ENCODE measurements at places on chromosomes 2 and 18.

GRCh38 chr2:42359965-42360483 lies 993 bp downstream of the COX7A2L start:
- no peak for DNase-seq

- no peak for DNase-seq
Observed at GRCh38 chr2:174343623-174344455, 9.1 kb downstream of the SP9 start.

GRCh38 chr2:25294573-25295462 lies 46.9 kb downstream of the DNMT3A start:
- peak; percentile 43 for DNase-seq

DNA sequence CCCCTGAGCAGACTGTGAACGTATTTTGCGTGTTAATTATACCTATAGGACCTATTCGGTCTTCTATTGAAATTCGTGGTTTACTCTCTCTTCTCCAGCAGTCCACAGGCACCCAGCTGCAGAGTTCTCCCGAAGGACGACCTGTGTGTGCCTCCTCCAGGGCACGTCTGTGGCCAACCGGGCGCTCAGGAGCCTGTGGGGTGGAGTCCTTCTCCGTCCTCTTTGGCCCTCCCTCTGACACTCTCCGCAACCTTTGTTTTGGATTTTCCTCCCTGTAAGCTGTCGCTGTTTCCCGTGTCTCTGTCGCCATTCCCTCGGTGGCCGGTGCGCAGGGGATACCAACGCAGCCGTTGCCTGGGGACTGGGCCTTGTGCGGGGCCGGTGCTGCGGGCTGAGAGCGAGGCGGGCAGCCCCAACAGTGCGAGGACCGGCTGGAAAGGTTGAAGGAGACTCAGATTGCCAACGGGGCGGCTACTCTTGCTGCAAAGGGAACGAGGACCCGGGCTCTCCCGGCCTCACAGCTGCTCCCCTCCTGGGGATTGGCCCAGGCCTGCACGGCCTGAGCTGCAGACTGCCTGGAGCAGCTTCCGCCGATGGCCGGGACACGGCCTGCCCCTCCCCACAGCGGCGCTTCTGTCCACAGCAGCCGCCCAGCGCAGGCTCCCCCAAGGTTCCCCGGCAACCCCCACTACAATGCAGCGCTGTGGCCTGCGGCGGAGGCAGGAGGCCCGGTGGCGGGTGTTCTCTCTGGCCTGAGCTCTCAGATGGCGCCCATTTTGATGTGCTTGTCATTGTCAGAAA lies 221.0 kb downstream of the MTX2 start:
- no peak for DNase-seq

- no peak for DNase-seq
Observed at GRCh38 chr2:199273042-199273511, 184.7 kb downstream of the SATB2 start.

DNA sequence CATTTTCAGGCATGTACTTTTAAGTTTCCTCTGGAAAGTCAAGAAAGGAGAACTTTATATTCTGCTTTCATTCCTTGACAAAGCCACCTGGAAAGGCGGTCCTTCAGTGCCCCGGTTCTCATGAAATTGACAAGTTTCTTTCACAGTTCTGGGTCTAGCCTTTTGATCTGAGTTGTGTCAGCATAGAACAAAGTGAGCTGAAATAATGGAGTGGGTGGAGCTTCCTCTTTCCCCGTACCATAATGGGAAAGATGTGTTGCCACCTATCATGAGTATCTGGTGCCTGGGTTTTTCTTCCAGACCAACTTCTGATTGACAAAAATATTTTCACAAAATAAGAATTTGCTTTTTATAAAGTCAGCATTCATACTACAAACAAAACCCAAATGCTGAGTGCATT lies 49.3 kb downstream of the PTRHD1 start:
- DNase-seq = no peak

DNA sequence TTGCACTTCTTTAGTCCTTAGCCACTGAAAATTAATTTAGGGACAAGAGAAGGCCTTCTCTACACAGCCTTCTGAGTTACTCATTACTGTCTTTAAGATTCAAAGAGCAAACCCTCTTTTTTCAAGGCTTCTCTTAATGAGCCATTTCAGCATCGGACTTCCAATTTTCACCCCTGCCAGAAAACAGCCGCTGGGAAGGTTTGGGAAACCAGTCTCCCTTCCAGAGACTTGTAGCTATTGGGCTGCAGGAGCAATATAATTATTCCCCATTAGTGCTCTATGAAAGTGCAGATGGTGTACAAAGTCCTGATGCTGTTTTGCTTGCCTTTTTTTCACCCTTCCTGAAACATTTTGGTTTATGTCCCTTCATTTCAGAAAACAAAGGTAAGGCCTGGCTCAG lies 79.3 kb downstream of the GPR39 start:
- no peak for DNase-seq

GRCh38 chr18:72086421-72086820 lies 457.7 kb downstream of the CBLN2 start:
- no peak for DNase-seq

- no peak for DNase-seq
Observed at GRCh38 chr18:8224576-8224975, 384.7 kb upstream of the RAB12 start.

- no peak for DNase-seq
Observed at GRCh38 chr2:59180111-59180510, 939.0 kb upstream of the FANCL start.

GRCh38 chr18:41153871-41154270 lies 801.2 kb upstream of the PIK3C3 start:
- no peak for DNase-seq

- DNase-seq = no peak
Observed at GRCh38 chr2:241750076-241750840, 15.8 kb downstream of the D2HGDH start.

DNA sequence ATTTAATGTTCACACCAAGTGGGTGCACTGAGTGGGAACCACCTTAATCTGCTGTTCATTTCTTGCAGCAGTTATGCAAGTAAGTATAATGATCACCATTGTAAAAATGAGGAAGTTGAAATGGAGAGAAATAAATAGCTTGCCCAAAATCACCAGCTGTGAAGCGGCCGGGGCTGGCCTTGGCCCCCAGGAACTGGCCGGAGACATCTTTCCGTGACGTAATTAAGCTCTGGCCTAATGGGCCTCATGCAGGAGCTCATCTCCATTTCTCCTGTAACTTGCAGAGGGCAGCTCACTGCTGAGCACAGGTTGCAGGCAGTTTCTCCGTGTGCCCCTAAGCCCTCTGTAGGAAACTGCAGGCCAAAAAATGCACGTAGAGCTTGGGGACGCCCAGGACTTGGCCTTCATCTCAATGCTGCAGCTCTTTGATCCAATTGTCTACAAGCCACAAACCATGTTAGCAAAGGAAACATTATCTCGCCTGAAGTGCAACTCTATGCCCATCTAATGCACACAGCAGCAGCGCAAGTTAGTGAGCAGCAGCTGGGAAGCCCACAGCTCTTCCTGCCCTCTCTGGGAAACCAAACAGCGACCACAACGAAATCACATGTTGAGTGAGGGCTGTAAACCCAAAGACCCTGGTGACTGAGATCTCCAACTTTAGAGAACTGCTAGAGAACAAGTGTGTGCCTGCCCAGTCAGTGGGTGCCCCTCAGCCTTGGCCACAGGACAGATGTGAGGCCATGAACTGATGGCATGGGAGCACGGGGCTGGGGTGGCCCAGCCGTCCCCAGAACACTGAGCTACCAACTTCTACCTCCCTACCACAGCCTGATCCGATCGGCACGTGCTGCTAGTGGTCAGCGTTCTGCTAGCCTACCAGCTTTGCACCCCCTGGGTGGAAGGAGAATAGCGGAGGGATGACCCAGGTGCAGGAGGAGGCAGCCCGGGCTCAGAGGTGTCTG lies 28.8 kb downstream of the APCDD1 start:
- DNase-seq = no peak

Data from activated T-cell treated with anti-CD3 and anti-CD28 coated beads, Interleukin-2, amount 50 U/mL, for 4 hours (primary cell).